ENCODE measurements at places on chromosomes 7 and 10.

DNA sequence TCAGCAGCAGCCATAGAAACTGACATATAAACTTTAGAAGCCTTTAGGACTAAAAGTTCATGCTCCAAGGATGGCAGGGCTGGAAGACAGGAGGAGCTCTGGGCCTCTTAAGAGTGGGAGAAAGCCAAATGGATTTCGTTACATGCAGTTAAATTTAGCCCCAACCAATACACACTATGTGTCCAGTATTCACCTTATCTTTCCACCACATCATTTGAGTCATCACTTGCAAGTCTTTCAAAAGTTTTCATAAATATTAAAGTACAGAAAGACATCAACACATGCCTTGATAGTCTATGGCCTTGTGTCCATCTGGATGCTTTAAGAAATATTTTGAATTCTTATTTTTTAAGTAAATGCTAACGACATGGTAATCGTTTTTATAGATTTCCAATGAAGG is 392.4 kb upstream of the LRRN3 start:
- no peak for DNase-seq

- DNase-seq: no peak
Observed at GRCh38 chr10:124867304-124867703, 65.7 kb downstream of the ABRAXAS2 start.

- no peak for DNase-seq
Observed at GRCh38 chr7:11817111-11817740, 14.8 kb downstream of the THSD7A start.

- no peak for DNase-seq
Observed at GRCh38 chr10:59741048-59741447, 12.2 kb downstream of the MRLN start.

- no peak for DNase-seq
Observed at GRCh38 chr7:89049043-89049442, 253.5 kb upstream of the TEX47 start.

DNA sequence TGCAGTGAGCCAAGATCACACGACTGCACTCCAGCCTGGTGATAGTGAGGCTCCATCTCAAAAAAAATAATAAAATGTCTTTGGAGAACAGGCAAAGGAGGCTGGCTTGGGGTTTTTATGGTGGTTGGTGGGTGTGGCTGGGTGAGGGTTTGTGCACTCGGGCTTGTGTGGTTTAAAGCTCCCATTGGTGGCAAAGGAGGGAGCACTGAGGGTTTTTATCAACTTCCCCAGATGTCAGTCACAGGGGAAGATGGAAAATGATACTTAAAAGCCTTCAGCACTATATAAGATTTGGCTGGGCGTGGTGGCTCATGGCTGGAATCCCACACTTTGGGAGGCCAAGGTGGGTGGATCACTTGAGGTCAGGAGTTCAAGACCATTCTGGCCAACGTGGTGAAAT is 16.3 kb upstream of the RNF216 start:
- DNase-seq: no peak

DNA sequence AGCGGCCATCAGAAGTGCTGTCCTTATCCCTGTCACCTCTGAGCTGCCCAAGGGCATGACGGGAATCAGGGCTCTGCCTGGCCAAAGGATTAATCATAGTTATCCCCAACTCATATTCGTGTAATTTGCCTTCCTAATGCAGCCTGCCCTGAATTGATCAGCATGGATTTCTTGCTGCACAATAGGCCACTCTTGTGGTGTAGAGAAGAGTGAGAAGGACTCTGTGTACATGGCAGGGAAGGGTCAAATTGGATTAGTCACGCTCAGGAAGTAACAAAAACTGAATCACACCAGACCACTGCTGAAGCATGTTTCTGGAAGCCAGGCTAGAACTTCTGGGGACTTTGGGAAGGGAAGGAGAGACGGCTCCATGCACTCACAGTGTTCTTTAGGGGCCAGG is 227.0 kb downstream of the BUB3 start:
- DNase-seq: no peak

GRCh38 chr7:85474234-85474633 is 287.4 kb upstream of the SEMA3D start:
- no peak for DNase-seq

DNA sequence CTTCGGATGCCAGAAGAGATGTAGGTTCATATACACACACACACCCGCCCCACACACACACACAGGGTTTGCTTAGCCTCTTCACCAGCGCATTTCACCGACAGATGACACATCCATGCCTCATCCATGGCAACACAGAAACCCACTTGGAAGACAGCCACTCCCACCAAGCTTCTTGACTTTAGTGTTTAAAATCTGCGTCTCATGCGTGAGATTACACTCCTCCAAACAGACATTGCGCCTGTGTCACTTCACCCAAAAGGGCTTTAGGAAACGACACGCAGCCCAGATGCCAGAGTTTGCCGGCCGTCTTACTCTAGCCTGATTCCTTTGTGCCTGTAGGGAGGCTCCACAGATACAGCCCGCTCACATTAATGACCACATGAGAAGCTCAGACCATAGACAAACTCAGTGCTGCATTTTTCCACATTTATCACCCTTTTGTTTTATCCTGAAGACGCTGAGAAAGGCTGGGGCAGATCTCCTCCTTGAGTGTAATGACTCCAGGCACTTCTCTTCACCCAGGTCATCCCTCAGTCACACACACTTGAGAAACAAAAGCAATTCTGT is 73.8 kb downstream of the DIP2C start:
- DNase-seq: no peak

DNA sequence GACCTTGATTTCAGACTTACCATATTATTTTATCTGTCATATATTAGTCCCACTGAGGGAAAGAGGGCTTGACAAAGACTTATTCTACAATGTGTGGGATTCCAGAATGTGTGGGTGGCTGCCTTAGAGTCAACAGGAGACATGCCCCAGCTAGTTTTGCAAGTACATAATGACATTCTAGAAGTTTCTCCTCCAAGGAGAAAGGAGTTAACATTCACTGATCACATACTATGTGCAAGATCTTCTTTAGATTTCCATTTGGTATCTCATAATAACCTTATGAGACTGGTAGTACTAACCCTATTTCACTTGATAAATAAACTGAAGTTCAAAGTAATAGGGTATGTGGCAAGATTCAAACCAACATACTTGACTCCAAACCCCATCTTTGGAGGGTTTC is 25.2 kb downstream of the IRF5 start:
- DNase-seq: no peak

DNA sequence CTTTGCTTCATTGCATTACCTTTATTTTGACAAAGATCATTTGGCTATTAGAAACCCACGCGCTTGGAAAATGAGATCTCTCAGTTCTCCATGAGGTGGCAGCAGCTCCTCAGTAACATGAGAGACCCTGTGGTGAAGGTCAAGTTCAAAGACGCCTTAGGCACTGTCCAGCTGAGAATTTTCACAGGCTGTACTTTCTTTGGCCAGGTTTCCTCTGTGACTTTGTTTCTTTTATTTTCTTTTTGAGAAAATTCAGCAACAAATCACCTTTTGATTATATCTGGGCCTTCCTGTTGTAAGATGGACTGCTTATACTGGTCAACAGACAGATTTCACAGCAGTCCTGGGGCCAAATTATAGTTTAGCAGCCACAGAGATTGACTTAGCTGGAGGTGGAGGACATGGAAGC is 54.5 kb downstream of the RAB18 start:
- DNase-seq: no peak

- DNase-seq: no peak
Observed at GRCh38 chr10:49356944-49357343, 38.9 kb downstream of the DRGX start.

DNA sequence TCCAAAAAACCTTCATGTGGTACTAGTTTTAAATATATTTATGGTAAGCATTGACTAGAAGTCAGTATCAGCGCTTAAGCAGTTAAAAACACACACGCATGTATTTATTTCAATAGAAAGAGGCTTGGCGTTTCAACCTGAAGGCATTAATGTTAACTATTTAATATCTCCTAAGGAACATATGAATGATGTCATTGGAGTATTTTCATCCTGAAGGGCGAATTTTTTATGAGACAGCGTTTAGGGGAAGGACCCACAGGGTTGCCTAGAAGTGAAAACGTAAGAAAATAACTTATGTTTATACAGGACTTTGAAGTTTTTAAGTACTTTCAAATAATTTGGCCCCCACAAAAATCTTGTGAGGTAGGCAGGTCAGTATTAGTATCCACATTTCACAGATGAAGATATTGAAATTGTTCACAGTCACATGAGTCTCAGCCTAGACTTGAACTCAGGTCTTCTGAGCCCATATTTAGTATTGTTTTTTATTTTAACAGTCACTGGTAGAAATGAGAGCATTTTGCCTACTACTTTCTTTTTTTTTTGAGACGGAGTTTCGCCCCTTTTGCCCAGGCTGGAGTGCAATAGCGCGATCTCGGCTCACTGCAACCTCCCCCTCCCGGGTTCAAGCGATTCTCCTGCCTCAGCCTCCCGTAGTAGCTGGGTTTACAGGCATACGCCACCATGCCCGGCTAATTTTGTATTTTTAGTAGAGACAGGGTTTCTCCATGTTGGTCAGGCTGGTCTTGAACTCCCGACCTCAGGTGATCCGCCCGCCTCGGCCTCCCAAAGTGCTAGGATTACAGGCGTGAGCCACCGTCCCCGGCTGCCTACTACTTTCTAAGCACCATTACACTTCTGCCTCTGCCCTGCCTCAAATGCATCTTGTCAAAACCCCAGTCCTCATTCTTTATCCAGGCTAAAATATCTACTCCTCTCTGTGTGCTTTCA is 1.8 kb downstream of the SLK start:
- no peak for DNase-seq

GRCh38 chr10:8352171-8353075 is 297.9 kb downstream of the GATA3 start:
- DNase-seq: no peak

GRCh38 chr7:47370461-47371042 is 211.4 kb downstream of the TNS3 start:
- no peak for DNase-seq

- no peak for DNase-seq
Observed at GRCh38 chr10:129784291-129784690, 179.8 kb downstream of the EBF3 start.

GRCh38 chr10:12687996-12688395 is 313.5 kb downstream of the CCDC3 start:
- DNase-seq: no peak

DNA sequence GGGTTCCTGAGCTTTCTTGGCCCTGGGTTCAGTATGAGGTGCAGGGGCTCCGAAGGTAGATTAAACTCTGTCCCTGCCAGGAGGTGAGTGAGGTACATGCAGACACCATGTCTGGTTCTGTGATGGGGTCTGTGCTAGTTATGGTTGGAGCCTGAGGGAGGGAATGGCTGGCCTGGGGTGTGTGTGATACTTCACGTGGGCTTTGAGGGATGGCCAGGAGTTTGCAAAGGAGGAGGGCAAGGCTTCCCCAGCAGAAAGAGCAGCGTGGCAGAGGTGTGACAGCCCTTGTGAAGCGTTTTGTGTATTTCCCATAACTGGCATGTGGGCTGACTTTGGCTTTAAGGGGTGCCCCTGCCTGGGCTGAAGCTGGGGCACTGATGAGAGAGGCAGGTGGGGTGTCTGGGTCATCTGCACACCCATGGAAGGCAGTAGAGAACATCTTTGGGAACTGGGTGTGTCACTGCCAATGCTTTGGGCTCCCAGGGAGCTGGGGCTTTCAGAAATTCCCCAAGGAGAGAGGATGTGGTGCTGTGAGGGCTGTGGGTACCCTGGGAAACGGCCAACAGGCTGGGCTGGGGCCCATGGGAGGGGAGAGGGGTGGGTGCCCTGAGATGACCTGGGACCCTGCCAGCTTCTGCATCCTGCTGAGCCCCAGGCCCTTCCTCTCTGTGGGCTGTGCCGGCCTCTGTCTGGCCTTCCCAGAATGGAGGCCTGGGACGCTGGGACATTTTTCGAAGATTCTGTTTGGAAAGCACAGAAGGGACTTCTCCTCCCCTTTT is 4.6 kb downstream of the PALD1 start:
- DNase-seq: no peak

Data from stimulated activated CD8-positive, alpha-beta memory T cell treated with anti-CD3 and anti-CD28 coated beads, Interleukin-4, amount 100 ng/mL, for 24 hours (primary cell).